Right lung (tissue), 10 donors: ENCODE measurements at places on chromosomes 2 and 18. TPM values are rescaled to one million over a fixed set of nuclear protein-coding genes. Genes with fewer than 3 reads are reported as not detected.

XRCC5 gene
- polyA plus RNA-seq = 265 TPM

TANC1 gene
- polyA plus RNA-seq = 55.8 TPM

ECEL1 gene
- 0.30 TPM for polyA plus RNA-seq

IMPA2 gene
- polyA plus RNA-seq = 66.2 TPM

IL1B gene
- polyA plus RNA-seq = 1.3 TPM

ST8SIA3 gene
- 0.28 TPM for polyA plus RNA-seq

VWC2L gene
- polyA plus RNA-seq = not detected

MRPL19 gene
- 42.7 TPM for polyA plus RNA-seq

CYP1B1 gene
- 1.1 TPM for polyA plus RNA-seq

LMAN2L gene
- polyA plus RNA-seq = 45.3 TPM

CRYGC gene
- not detected for polyA plus RNA-seq

LYG2 gene
- 0.54 TPM for polyA plus RNA-seq

CAVIN2 gene
- 78.7 TPM for polyA plus RNA-seq

CEBPZ gene
- 70.2 TPM for polyA plus RNA-seq
